ENCODE measurements at places on chromosomes 5 and 9.

DNA sequence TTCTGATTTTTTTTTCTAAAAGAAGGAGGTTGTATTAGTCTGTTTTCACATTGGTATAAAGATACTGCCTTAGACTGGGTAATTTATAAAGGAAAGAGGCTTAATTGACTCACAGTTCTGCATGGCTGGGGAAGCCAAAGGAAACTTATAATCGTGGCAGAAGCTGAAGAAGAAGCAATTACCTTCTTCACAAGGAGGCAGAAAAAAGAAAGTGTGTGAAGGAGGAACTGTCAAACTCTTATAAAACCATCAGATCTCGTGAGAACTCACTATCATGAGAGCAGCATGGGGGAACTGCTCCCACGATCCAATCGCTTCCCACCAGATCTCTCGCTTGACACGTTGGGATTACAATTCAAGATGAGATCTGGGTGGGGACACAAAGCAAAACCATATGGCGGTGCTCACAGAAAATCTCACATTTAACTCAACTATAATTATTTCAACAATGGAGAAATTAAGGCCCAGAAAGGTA is 27.1 kb downstream of the DPYSL3 start:
- no peak for DNase-seq

DNA sequence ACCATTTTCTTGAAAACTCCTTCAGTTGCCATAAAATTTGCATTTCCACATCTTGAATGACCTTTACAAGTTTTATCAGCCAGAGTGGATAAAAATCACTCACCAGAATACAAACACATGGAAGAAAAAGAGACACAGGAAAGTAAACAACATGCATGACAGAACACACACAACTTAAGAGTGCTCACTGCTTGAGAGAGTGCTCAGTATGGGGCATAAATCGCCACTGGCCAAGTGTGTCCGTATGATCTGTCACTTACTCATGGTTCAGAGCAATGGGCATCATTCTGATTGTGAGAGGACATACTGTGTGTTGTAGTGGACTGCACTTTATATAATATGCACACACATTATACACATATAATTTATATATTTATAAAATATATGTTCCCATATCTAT is 155.6 kb upstream of the NTRK2 start:
- DNase-seq = no peak

- no peak for DNase-seq
Measured at GRCh38 chr9:4130166-4130565, 169.7 kb downstream of the GLIS3 start.

- no peak for DNase-seq
Measured at GRCh38 chr5:98604721-98605425, 168.6 kb upstream of the RGMB start.

GRCh38 chr5:114054594-114054993 is 307.3 kb upstream of the KCNN2 start:
- no peak for DNase-seq

DNA sequence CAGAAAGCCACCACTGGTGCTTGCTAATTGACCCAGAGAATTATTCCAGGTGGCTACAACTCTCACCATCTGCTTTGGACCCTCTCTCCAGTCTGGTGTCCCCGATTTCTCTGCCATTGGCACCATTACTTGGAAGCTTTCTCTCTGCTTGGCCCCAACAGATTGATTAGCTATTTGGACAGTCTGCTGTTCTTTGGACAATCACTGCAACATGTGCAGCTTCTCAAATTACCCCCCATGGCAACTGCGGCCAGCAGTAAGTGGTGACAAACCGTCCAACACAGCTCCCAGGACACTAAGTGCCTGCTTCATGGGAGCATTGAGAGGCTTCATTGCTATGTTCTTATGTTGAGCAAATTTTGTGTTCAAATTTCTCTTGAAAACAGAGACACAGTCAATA is 309.8 kb downstream of the TAF11L14 start:
- no peak for DNase-seq

GRCh38 chr5:44933686-44934085 is 124.9 kb downstream of the MRPS30 start:
- no peak for DNase-seq

DNA sequence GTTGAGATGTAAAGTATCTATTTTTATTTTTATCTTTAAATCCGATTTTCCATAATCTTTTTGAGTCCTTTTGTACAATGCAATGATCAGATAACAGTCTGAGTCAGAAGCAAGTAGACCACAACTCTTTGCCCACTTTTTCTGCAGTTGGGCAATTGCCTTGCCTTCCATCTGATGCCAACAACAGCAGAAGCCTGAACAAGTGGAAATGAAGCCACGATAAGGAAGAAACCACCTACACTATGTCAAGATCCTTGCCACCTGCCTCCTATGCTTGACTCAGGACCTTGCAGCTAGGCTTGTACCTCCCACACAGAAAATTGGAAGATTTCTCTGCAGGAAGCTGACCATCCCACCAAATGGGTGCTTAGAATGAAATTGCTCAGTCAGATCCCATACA is 78.6 kb downstream of the ANXA1 start:
- DNase-seq = no peak

GRCh38 chr5:162393534-162393933 is 326.0 kb downstream of the GABRG2 start:
- no peak for DNase-seq

DNA sequence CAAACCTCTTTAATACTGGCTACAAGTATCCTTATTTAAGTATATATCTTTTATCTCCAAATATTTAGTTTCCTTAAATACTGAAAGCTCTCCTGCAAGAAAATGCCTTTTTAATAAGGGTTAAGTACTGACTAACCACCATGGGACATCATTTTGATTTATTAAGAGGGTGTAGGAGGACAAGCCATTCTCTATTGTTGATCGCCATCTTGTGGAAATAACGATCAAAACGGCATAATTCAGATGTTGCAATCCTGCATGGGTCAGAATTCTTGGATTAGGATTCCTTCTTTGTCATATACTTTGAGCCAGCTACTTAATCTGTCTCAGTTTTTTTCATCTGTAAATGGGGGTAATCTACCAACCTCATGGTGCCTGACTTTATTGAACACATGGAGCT is 28.7 kb upstream of the C5orf46 start:
- DNase-seq = no peak

GRCh38 chr5:121962347-121962670 is 534 bp downstream of the SRFBP1 start:
- no peak for DNase-seq

DNA sequence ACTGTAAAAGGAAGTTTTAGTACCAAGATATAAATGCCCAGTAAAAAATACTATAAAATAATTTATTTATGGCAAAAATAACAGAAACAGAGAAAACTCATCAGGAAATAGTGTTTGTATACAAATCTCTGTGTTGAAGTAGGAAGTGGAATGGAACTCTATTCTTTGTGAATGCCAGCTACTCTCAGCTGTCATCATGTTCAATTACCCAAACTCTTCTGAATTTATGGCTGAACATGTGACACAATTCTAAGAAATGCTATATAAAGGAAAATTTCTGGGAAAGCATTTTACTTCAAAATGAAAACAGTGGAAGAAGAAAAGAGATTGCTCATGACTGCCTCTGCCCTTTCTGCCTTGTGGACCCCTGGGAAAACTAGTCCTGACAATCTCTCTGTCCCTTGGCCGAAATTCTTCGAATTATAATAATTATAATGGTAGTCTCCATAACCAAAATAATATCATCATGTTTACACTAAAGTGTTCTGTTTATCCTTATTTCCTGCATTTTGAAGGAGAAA is 522.3 kb upstream of the ST8SIA4 start:
- DNase-seq = no peak

- no peak for DNase-seq
Measured at GRCh38 chr5:151624476-151624875, 33.3 kb upstream of the FAT2 start.

GRCh38 chr9:136711751-136712689 is at the start of gene DIPK1B:
TSS of gene DIPK1B (plus strand) at chr9:136712572. CDS start at chr9:136712666, 94 bp downstream.
- no peak for DNase-seq

GRCh38 chr9:20906326-20906725 is 125.1 kb downstream of the HACD4 start:
- DNase-seq = no peak

DNA sequence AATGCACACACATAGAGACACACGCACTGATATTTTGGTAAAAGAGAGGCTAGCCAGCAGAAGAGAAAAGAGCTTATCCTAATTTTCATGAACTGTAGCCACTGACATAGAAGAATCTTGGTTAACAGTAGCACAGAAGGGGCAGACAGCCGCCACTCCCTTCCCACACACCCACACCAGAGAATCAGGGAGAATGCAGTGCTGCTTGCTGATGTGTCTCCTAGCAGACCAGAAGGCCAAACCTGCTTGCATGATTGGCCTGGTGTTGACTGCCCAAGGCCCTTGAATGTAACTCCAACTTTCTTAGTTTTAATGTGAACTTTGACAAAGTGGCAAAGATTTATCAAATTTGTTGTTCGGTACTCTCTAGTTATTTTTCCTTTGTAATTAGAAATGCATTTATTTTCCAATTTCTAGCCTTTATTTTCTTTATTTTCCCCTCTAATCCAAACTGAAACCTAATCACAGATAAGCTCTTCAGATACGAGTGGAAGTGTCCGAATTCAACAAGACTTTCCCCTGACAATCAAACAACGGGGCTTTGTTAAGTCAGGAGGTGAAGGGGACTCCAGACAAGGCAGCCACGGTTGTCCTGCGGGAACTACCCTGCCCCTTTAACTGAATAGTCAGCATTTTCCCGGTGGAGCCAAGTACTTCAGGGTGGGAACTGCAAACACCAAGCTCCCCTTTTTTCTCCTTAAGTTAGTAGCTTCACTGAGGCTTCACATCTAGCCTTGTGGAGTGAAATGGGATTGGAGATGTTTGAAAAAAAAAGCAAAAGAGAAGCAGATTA is 81.9 kb upstream of the CTSL start:
- no peak for DNase-seq

DNA sequence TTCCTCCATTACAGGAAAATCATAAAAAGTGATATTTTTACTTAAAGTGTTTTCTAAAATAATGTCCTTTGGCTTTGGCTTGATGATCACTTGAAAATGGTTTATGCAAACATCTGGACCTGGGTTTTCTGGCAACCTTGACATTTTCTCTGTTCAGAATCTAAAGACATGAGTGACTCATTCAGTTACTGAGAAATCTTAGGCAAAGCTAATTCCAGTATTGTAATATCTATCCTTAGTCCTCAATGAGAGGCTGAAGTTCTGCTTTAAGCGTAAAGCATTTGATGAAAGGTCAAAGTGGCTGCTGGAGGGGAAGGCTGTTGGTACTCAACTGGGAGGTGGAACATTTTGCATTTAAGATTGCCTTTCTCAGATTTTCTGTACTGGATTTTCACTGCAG is 2.3 kb downstream of the MAN2A1 start:
- no peak for DNase-seq

DNA sequence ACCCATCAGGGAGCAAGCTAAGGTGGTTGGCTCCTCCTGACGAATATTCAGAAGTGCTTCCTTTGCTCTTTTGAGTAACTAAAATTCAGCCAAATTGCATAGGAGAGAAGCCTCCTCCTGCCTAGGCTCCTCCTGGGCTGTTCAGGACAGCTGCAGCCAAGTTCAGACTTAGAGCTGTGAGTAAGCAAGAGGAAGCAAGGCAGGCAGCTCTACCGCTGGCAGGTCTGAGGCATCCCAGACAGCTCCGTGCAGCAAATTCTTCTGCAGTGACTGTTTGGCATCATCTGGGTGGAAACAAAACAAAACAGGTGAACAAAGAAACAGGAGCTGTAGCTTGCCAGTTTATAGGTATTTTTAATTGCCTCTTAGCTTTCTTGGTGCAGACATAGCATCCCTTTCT is 421.0 kb downstream of the GADD45G start:
- DNase-seq = no peak

GRCh38 chr5:28917631-28918030 is 1879.2 kb upstream of the CDH9 start:
- no peak for DNase-seq

DNA sequence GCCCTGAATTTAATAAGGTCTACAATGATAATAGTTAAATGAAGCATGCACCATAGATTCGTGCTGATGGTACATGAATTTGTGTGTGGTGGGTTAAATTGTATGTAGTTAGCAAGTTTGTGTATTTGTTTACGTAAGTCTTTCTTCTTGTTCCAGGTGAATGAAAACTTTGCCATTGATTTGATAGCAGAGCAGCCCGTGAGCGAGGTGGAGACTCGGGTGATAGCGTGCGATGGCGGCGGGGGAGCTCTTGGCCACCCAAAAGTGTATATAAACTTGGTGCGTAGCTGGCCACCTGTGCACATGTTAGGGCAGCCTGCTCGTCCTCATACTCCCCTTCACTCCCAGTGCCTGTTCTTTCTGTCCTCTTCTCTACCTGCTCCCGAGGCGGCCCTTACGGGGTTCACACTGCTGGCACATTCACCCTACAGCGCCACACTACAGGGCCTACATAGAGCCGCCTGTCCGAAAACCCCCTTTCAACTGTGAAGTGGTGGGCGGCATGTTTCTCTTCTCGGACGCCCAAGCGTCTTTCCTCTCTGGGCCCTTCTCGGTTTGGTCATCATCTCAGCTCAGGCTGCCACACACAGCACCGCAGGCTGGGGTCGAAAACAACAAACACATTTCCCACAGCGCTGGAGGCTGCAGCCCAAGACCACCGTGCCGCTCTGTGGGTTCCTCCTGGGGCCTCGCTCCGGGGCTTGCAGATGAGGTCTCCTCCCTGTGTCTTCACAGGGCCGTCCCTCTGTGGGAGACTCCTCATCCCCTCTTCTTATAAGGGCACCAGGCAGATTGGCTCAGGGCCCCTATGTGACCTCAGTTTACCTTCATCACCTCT is 13.2 kb downstream of the NDUFS6 start:
- no peak for DNase-seq

DNA sequence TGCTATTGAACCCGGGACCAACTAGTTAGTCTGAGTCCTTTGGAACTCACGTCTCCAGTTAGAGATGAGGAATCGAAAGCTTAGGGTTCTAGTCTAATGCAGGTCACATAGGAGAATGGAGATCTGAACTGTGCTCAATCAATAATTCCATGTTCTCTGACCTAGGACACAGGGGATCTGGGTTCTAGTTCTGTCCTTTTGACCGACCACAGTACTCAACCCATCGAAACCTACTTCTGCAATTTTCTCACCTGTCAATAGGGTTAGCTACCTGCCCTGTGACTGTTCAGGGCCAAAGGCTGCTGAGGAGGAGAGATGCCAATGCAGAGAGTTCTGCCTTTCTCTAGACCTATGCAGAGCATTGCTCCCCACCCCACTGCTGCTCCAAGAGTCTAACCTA is 187.7 kb downstream of the CDK5RAP2 start:
- DNase-seq = no peak

GRCh38 chr5:169933127-169933526 is 47.2 kb downstream of the INSYN2B start:
- no peak for DNase-seq

GRCh38 chr5:73215531-73215890 is 42.5 kb downstream of the TMEM174 start:
- peak; percentile 66 for DNase-seq

Data from sciatic nerve (tissue), 2 donors.